AML-193 (cell line): ENCODE measurements at places on chromosomes 16 and 17.

GRCh38 chr17:77684803-77685798 is 273.4 kb upstream of the TNRC6C start:
- no peak for DNase-seq

- DNase-seq = no peak
These were observed 107.9 kb downstream of the SNX29 start for GRCh38 chr16:12084436-12084835.

DNA sequence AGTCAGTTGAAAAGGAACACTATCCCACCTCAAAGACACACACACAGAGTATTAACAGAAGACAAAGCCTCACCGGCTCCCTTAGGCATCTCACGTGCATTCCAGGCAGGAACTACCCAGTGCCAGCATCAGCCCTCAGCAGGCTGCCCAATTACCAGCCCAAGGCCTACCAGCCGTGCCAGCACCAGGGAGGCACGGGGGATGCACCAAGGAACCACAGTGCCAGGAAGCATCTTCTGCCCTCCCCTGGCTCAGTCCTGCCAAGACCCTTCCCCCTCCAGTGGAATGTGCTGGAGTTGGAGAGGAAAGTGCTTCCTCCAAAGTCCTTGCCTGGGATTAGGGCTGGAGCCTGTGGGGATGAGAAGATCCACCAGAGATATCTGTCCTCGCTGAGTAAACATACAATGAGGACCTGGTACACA is 11.0 kb upstream of the KRT19 start:
- no peak for DNase-seq

- no peak for DNase-seq
These were observed 29.1 kb upstream of the IRX6 start for GRCh38 chr16:55294931-55295342.

DNA sequence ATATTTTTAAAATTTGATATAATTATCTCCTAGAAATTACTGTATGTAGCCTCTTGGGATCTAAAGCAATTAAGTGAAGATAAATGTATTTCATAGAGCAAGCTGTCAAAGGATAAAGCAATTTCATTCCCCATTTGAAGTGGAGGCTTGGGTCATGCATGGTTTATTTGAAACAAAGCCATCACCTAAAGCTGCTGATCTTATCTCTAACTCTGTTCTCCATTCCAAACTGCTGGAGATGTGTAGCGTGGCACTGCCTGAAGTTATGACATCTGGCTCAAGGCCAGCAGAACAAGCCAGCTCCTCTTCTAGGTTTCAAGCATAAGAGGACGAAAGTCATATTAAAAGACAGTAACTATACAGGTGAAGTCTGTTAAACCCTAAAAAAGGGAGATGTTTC is 83.9 kb downstream of the HIC1 start:
- no peak for DNase-seq

DNA sequence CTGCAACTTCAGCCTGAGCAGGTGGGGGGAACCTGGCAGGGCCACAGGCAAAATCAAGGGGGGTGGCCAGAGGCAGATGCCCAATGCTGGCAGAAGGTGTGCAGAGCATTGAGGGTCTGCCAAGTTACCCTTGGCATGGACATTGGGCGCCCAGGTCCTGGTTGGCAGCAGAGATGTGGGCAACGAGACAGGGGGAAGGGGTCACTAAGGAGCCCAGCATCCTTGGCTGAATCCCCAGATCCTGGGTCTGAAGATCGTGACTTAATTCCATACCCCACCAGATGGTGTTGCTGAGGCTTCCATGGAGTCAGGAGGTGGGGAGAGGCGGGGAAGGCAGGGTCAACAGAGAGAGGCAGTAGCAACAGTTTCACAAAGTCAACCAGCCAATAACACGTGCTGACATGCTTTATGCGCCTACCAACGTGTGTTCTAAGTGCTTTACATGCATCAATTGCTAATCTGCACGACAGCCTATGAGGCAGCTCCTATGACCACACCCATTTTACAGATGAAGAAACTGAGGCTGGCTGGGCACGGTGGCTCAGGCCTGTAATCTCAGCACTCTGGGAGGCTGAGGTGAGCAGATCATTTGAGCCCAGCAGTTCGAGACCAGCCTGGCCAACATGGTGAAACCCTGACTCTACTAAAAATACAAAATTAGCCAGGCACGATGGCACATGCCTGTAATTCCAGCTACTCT is 83.3 kb downstream of the GSG1L start:
- DNase-seq = no peak

GRCh38 chr17:58268326-58268725 is 12.4 kb downstream of the MPO start:
- DNase-seq = no peak

- DNase-seq = no peak
These were observed 832 bp downstream of the CDK5R1 start for GRCh38 chr17:32487473-32488176.

GRCh38 chr17:80842456-80843013 is 149.1 kb upstream of the CHMP6 start:
- DNase-seq = no peak

- DNase-seq = no peak
These were observed 9.2 kb downstream of the ABCA3 start for GRCh38 chr16:2331199-2331930.

DNA sequence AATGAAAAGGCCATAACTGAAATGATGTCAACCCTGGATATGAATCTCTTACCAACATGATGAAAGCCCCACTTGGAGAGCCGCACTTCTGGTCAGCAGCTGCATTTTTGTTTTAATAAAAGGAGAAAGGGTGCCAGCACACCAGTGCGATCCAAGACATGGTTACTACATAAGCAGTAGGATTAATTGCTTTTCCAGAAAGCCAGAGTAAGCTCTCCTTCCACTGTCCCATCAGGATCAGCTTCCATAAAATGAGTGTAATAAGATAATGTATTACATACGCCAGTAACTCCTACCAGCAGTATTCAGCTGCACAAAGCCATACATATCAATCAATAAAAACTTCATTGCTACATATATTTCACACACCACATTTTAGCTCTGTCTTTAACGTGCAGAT is 26.3 kb upstream of the NACA2 start:
- no peak for DNase-seq

GRCh38 chr17:33927732-33928133 is 327.4 kb upstream of the CCL2 start:
- DNase-seq = no peak
